ENCODE measurements at places on chromosomes 2 and 18.
A peak's percentile ranks its signal among the peaks of the same experiment; 100 is the strongest.

- no peak for DNase-seq
These were observed 104.2 kb upstream of the LYPD1 start for GRCh38 chr2:132774189-132774588.

DNA sequence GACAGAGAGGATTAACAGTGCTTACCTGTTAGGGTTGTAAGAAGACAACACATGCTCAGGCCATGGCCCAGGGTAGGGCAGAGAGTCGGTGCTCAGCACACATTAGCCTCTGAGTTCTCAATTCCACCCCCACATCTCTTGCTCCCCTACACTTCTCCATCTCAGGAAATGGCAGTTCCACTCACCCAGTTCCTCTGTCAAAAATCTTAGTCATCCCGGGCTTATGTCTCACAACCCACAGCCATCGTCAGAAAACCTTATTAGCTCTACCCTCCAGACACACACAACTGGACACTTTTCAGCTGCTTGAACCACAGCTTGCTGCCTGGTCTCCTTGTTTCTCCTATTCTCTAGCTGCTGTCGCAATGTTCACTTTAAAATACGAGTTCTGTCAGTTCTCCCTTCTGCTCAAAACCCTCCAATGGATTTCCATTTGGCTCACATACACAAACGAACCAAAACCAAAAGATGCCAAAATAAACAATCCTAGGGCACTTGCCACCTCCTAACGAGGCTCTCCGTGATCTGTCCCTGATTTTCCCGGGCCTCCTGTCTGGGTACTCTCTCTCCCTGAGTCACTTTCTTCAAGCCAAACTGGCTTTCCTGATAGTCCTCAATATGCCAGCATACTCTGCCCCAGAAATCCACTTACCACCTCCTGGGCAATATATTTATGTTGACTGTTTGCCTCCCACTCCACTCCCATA lies 89.7 kb downstream of the KCTD1 start:
- DNase-seq = peak; percentile 66

DNA sequence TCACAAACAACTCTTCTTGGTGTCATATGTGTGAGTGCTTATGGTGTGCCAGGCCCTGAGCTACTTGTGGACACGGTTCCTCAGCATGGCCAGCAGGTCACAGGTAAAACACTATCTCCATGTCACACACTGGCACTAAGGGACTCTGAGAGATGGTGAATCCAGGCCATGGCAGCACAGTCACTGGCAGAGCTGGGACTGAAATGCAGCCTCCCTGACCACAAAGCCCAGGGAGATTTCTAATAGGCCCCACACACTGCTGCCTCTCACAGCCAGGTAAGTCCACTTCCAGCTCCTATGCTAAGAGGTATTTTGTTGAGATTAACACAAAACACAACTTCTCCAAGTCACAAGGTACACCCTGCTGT lies 92.0 kb downstream of the ACTR2 start:
- DNase-seq = no peak

DNA sequence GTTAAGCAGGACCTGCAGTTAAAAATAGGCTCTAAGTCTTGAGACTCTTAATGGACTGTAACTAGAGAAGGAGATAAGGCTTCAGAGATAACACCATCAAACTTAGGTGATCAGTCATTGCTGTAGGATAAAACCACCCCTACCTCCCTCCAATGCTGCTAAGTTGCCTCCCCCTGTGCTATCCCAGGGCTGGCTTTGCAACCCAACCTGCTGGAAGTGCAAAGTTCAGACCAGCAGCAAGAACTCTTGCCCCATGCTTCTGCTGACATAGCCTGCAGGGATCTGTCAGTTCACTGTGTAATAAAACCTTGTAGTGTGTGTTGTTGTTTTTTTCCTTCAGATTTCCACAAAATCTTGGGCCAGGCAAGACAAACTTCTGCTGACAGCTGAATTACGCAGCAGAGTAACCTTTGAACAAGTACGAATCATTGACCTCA lies 57.4 kb upstream of the EPB41L3 start:
- no peak for DNase-seq

GRCh38 chr2:59083075-59083828 lies 842.1 kb upstream of the FANCL start:
- DNase-seq = no peak

- DNase-seq = no peak
These were observed 631 bp downstream of the RPL31 start for GRCh38 chr2:101002562-101003277.

GRCh38 chr2:232336241-232336736 lies 42.3 kb upstream of the ALPP start:
- DNase-seq = no peak

DNA sequence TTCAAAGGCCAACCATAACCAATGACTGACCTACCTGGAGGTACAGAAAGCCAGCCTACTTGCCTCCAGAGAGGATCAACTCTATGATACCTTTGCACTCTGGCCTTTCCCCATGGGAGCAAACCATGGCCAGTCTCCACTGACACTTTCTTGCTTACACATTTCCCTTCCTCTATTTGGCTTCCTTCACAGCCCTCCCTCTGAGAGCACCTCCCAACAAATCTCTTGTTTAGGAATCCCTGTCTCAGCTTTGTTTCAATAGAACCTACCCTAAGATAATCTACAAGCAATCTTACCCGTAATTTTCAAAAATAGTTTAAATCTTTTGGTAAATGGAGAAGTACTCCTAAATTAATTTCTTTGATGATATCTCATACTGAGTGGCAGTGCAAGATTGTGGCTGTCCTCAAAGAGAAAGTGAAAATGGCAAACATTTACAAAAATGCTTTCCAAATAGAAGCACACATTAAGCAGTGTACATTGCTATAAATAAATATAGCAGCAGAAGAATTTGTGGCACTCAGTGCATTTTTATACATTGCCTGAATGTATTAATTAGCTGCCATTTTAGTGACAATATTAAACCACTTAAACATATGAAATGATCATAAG lies 140.6 kb downstream of the CCDC148 start:
- DNase-seq = no peak

DNA sequence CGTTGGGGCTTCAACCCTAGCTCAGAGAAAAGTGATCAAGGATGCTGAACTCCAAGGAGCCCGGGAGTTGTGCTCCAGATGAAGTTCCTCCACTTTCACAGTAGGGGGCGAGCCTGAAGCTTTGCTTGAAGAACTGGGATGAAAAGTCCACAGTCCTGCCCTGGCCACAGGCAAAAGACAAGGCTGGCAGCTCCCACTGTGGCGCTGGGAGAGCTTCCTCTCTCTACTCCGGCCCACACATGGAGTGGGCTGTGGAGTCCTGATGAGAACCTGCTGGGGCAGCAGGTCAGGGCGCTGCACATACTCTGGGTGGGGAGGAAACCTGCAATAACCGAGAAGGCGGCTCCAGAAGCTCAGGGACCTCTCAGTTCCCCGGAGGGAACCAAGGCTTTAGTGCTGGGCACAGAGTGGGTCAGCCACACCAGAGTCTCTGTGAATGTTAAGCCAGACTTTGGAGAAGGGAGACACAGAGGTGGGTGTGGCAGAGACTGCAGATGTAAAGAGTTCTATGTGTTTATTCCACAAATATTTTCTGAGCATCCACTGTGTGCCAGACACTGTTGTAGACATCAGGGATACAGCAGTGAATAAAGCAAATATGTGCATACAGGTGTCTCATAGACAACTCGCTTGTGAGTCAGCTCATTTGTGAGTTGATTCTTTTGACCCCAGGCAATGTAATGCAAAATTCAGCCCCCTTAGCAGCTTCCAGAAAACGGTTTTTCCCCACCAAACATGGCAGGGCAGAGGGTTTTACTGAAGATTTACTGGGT lies 48.0 kb upstream of the MRPL33 start:
- no peak for DNase-seq

DNA sequence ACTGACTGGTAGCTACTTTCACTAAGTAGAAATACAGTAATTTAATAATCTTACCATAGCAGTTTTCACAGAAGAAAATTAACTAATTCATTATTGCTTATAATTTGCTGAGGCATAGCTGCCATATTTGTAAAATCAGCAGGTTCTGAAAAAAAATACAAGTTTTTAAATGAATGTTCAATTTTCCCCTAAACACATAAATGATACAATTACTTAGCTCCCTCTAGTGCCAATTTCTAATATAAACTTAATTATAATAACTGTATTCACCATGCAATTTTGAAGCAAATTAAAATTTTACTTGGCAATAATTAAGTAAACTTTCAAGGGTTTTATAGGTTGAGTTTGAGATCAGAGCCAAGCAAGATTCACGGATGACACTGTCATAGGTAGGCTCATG lies 1321.6 kb upstream of the ACVR2A start:
- no peak for DNase-seq

DNA sequence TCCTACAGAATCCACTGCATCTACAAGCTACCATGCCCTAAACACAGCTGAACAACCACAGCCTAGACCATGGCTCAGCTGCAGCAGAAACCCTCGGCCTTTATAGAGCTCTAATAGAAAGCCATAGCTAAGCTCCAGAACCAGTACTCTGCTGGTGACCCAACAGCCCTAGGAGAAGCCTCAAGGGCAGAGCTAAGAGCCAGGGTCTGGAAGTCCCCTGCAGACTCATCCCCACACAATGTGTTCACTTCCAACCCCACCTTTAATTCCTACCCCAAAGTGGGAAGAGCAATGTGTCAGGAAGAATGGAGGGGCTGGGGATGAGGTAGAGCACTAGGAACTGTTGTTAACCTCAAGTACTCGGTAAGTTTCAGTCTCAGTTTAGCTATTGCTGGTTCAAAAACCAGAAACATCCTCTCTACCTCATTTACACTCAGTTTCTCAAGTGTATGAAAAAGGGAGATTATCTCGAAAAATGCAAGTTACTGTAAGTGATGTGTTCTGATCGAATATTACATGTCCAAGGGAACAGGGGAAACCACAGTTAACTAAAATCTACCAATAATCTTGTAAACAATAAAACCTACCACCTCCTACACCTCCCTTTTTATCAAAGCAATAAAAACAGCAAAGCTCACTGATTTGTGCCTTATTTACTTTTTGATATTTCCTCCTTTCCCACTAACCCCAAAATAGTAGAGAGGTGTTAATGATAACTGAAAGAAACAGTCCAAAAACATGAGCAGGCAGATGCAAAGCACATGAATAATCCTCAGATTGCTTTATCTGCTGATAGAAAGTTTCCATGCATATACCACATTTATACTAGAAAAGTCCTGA lies 36.2 kb downstream of the THADA start:
- DNase-seq = no peak

DNA sequence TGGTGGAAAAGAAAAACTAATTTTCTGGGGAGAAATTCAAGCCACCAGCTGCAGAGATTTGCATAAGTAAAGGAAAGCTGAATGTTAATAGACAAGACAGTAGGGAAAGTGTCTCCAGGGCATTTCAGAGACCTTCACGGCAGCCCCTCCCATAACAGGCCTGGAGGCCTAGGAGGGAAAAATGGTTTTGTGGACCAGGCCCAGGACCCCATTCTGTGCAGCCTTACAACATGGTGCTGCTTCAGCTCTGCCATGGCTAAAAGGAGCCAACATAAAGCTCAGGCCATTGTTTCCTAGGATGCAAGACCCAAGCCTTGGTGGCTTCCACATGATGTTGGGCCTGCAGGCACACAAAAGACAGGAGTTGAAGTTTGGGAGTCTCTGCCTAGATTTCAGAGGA lies 697.1 kb downstream of the SOCS6 start:
- DNase-seq = no peak

DNA sequence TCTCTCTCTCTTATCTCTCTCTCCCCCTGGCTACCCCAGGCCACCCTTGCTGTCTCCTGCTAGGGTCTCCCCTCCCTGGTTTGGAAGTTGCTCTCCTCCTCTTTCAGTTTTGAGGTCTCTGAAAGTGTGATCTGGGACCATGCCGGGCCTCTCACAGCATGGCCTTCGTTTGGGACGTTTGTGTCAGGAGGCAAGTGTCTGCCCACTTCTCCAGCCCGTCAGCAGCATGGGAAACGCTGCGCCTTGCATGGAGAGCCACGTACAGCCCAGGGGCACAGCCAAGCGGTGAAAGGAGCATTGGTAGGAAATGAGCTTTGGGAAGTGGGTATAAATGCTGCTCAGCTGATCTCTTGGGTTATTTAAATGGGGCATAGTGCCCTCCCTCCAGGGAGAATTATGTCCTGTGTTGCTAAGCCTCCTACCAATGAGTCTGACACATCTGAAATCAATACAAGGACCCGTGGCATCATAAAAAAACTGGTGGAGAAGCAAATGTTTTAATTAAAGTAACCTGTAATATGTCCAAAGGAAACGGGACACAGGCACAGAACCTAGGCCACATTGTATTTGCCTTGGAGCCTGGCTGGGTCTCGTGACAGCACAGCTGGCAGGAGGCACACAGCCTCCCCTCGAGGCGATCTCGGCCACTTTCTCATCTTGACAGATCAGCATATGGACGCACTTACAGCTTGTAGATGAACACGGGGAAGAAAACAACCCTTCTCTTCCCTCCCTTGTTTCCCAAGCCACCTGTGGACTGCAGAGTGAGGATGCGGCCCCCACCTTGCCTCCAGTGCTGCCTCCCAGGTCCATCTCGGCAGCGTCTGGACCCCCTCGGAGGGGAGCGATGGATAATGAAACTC lies 72.7 kb downstream of the SH3RF3 start:
- no peak for DNase-seq

- no peak for DNase-seq
These were observed 230.6 kb downstream of the EIPR1 start for GRCh38 chr2:3146772-3147650.

- DNase-seq = no peak
These were observed 53.9 kb downstream of the RTTN start for GRCh38 chr18:70151614-70152013.

DNA sequence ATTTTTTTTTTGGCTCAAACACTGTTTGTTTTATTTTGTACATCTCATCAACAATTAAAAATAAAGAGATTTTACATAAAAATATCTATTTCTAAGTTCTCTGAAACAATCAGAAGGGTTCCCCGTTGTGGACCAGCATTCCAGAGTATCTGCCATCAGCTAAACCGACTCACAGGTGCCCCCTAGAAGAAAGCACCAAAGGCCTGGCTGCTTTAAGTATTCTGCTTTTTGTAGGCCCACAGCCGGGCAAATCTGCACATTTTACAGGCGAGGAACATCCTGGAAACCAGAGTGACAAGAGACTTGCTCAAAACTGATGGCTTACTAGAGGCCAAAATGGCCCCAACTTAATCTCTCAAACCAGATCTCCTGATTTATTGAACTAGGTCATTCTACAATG lies 82.2 kb upstream of the SETBP1 start:
- DNase-seq = no peak

DNA sequence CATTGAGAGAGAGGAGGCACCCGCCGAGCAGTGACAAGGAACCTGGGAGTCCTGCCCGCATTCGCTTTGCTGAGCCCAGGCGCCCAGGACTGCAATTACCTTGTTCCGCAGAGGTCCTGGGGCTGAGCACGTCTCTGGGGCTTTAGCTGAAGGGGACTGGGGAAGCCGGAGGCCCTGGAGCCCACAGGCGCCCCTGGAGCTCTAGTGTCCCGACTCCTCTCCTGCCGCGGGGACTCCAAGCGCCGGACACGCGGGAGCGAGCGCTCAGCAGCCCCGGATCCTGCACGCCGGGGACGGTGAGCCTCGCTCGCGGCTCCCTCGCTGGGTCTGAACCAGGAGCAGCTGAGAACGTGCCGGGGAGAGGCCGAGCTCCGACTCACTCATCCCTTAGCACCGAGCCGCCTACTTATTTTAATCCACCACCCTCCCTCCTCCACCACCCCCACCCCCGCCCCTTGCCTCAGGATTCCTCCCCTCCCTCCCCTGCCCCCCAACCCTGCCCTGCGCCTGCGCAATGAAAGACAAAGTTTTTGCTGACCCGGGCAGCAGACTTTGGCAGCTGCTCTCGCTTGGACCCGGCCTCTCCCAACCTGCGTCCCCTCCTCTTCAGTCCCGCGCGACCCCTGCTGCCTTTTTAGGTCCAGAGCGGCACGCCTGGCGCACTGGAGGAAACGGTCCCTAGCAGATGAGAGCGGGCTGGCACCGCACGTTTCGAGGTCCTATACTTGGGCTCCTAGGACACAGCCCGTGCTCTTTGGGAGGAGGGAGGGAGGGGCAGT lies at the start of gene OSR1:
TSS of gene OSR1 (minus strand) at position 382 of the 779 bp plus-strand sequence. CDS start 4,818 bp downstream, outside the sequence.
- DNase-seq = no peak

Measured in GM12864 (cell line).